ENCODE measurements at places on chromosomes 12 and 14. TPM values are rescaled to one million over a fixed set of nuclear protein-coding genes. Genes with fewer than 3 reads are reported as not detected.

The FAM181A gene
- not detected for total RNA-seq

The XPOT gene
- total RNA-seq = 145 TPM

The HIP1R gene
- total RNA-seq = 19.9 TPM

The DPPA3 gene
- total RNA-seq = 2.8 TPM

The NFE2 gene
- 1.3 TPM for total RNA-seq

The PIK3C2G gene
- not detected for total RNA-seq

The FOXG1 gene
- total RNA-seq = 0.12 TPM

The STAC3 gene
- total RNA-seq = 3.0 TPM

The EXOC3L4 gene
- not detected for total RNA-seq

DNA sequence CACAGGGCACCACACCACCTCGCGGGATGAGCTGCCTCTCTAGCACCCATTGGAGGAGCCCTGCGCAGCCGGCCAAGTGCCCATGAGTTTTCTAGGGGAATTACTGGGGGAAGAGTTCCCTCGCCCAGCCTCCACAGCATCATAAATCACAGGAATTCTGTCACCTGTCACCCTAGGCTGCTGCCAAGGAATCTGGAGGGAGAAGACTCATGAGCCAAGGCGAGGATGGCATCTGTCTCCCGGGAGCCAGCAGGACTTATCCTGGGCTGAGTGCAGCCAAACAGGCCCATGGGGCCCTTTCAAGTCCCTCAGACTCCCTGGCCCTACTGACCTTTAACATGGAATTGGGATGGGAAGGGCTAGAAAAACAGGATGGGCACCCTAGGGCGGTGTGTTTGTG is 7.8 kb upstream of the OTUB2 start:
- H3K36me3 ChIP-seq = no peaks in the 10 kb centered on the region
- H3K27me3 ChIP-seq = no peaks in the 10 kb centered on the region
- no peak overlapping the region for H3K4me3 ChIP-seq
- no peak overlapping the region for H3K27ac ChIP-seq

DNA sequence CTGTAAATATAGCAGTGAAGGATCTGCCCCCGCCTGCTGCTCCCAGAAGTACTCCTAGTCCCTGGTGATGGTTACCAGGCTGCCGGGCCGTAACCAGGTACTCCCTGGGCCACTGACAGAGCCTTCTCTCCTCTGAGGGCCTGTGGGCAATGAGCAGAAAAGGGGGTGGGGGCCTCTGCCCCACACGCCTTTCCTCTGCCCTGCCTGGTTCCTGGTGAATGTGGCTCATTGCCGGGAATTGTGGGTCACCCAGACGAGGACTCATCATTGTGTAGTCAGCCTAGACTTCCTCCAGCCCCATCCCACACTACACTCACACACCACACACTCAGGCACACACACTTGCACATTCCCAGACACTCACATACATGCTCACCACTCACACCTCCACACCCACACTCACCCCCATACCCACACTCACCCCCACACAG is 35.7 kb upstream of the ACTN1 start:
- H3K27ac ChIP-seq = no peak overlapping the region
- H3K4me1 ChIP-seq = peaks cover 33% of the 10 kb centered on the region
- H3K36me3 ChIP-seq = no peaks in the 10 kb centered on the region
- H3K4me3 ChIP-seq = no peak overlapping the region
- DNase-seq = no peak
- no peaks in the 10 kb centered on the region for H3K27me3 ChIP-seq

- DNase-seq = no peak
- 0 out of 2 replicates have a peak, but pooled peaks cover under 1% of the 10 kb centered on the region for H3K36me3 ChIP-seq
- no peak overlapping the region for H3K4me3 ChIP-seq
- H3K4me1 ChIP-seq = peaks cover 8% of the 10 kb centered on the region
- no peak overlapping the region for H3K27ac ChIP-seq
- no peaks in the 10 kb centered on the region for H3K27me3 ChIP-seq
Measured at GRCh38 chr14:94361682-94362081, 26.7 kb downstream of the SERPINA1 start.

- no peak overlapping the region for H3K27ac ChIP-seq
- no peaks in the 10 kb centered on the region for H3K36me3 ChIP-seq
- H3K27me3 ChIP-seq = no peaks in the 10 kb centered on the region
- no peak overlapping the region for H3K4me3 ChIP-seq
Measured at GRCh38 chr14:69247676-69248440, 12.1 kb upstream of the GALNT16 start.

DNA sequence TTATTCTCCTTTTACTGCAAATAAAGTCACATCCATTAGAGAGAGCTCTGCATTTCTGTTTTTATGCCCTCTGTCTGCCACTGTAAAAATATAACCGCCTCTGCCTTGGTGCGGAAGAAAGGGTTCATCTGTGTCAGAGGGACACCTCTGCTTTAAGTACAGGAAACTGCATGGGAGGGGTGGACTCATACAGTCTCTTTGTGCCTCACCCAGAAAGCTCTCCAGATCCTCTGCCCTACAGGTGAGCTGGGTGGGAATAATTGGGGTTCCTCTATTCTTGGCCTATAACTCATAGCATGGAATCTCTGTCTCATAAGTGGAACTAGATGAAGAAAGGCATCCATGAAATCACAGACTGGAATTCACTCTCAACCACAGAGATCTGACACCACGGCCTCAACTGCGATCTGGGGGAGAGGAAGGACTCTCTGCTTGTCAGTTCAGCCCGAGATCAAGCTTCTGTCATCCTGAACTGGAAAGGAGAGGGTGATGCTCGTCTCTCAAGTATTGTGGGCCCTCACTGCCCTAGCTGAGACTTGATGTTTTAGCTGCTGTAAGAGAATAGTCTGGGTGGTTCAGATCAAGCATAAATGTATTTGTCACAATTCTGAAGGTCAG is 702.3 kb downstream of the TMEM121 start:
- peaks cover 7% of the 10 kb centered on the region for H3K36me3 ChIP-seq
- H3K4me1 ChIP-seq = no peaks in the 10 kb centered on the region
- DNase-seq = no peak
- H3K27me3 ChIP-seq = no peaks in the 10 kb centered on the region
- H3K4me3 ChIP-seq = no peak overlapping the region

- peaks cover 10% of the 10 kb centered on the region for H3K27me3 ChIP-seq
- no peak overlapping the region for H3K27ac ChIP-seq
- DNase-seq = no peak
- H3K4me1 ChIP-seq = peaks cover 21% of the 10 kb centered on the region
Measured at GRCh38 chr14:102525219-102525928, 15.8 kb upstream of the ANKRD9 start.

GRCh38 chr12:75959060-75959459 is 72.5 kb downstream of the PHLDA1 start:
- H3K27ac ChIP-seq = peak overlapping the region; percentile 91
- H3K27me3 ChIP-seq = no peaks in the 10 kb centered on the region
- 0 out of 2 replicates have a peak overlapping the region, but pooled peaks have one; percentile 2 for H3K4me3 ChIP-seq
- peaks cover 34% of the 10 kb centered on the region for H3K4me1 ChIP-seq
- peak; percentile 87 for DNase-seq

- H3K4me1 ChIP-seq = no peaks in the 10 kb centered on the region
- no peak overlapping the region for H3K27ac ChIP-seq
- H3K4me3 ChIP-seq = no peak overlapping the region
- peak; percentile 26 for DNase-seq
- H3K27me3 ChIP-seq = no peaks in the 10 kb centered on the region
Measured at GRCh38 chr14:45364565-45365156, 111.7 kb upstream of the MIS18BP1 start.

DNA sequence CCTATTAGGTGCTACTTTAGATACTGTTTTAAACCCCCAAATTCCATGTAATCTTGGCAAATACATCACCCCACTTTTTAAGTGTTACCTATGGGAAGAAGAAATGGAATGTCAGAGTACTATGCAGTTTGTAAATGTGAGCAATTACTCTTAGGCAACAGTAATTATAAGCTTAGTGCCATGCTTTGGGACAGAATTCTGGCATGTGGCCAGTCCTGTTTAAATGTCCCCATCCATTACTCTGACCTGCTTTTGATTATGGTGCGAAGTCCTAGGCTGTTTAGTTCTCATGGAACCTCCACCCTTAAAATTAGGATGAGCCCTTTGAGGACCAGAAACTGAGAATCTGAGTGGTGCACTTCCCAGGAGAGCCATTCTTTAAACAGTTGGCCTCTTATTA is 321.4 kb upstream of the RGS6 start:
- H3K27me3 ChIP-seq = no peaks in the 10 kb centered on the region
- H3K4me3 ChIP-seq = no peak overlapping the region
- no peak overlapping the region for H3K27ac ChIP-seq
- H3K4me1 ChIP-seq = peaks cover 15% of the 10 kb centered on the region
- no peak for DNase-seq

GRCh38 chr12:57148469-57149244 is 1.2 kb upstream of the LRP1-AS start:
- no peak overlapping the region for H3K4me3 ChIP-seq
- no peaks in the 10 kb centered on the region for H3K4me1 ChIP-seq
- H3K36me3 ChIP-seq = peaks cover 11% of the 10 kb centered on the region
- peak overlapping the region; percentile 59 for H3K27ac ChIP-seq
- H3K27me3 ChIP-seq = no peaks in the 10 kb centered on the region
- no peak for DNase-seq

- no peaks in the 10 kb centered on the region for H3K36me3 ChIP-seq
- H3K27ac ChIP-seq = no peak overlapping the region
- no peaks in the 10 kb centered on the region for H3K4me1 ChIP-seq
- no peak overlapping the region for H3K4me3 ChIP-seq
- no peaks in the 10 kb centered on the region for H3K27me3 ChIP-seq
Measured at GRCh38 chr12:52630599-52631200, 12.3 kb upstream of the KRT73 start.

GRCh38 chr12:67483871-67484554 is 164.5 kb upstream of the DYRK2 start:
- H3K27ac ChIP-seq = no peak overlapping the region
- H3K4me3 ChIP-seq = no peak overlapping the region
- no peaks in the 10 kb centered on the region for H3K4me1 ChIP-seq
- H3K27me3 ChIP-seq = no peaks in the 10 kb centered on the region
- DNase-seq = no peak

DNA sequence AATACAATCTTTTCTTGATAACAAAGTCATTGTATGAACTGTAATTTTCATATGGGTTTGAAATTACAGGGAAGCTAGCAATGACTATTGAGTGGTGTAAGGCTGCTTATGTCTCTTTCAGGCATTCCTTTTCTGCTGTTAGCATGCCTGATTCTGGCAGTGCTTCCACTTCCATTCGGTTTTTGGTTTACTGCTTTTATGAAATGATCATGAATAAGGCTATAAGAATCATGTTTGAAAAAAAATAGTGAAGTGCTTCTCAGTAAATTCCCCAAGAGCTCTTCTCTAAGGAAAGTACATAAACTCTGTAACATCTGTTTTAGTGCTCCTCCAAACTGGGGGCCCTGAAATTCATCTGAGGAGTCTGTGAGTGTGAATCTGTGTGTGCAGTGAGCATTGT is 434.0 kb upstream of the RGS6 start:
- H3K27me3 ChIP-seq = no peaks in the 10 kb centered on the region
- no peak overlapping the region for H3K4me3 ChIP-seq
- no peak overlapping the region for H3K27ac ChIP-seq
- no peaks in the 10 kb centered on the region for H3K36me3 ChIP-seq
- DNase-seq = no peak
- peaks cover 4% of the 10 kb centered on the region for H3K4me1 ChIP-seq

GRCh38 chr12:76308866-76309265 is 39.3 kb downstream of the BBS10 start:
- H3K36me3 ChIP-seq = no peaks in the 10 kb centered on the region
- DNase-seq = no peak
- H3K4me3 ChIP-seq = no peak overlapping the region
- H3K4me1 ChIP-seq = peaks cover 8% of the 10 kb centered on the region
- no peaks in the 10 kb centered on the region for H3K27me3 ChIP-seq
- no peak overlapping the region for H3K27ac ChIP-seq

DNA sequence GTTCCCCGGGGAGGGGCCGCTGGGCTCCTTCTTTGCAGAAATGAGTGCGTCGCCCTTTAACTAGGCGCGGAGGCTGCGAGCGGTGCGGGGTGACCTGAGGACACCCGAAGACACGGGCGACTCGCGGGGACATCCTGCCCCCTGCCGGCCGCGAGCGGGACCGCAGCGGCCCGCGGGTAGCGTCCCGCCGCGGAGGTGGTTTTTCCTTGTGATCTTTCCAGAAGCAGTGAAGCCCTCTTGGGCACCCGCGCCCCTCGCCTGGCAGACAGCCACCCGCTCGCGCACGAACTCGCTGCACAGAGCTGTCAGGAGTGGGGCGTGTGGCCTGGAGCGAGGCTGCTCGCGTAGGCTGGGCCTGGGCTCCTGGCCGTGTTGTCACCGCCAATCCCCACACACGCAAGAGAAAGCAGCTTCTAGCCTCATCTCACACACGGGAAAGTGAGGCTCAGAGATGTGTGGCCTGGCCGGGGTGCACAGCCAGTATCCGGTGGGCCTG is 67.2 kb downstream of the DIO3 start:
- H3K4me3 ChIP-seq = 0 out of 2 replicates have a peak overlapping the region, but pooled peaks have one; percentile 39
- peak; percentile 79 for DNase-seq
- peaks cover 13% of the 10 kb centered on the region for H3K27me3 ChIP-seq
- no peaks in the 10 kb centered on the region for H3K36me3 ChIP-seq

GRCh38 chr14:34093883-34094282 is 143.0 kb upstream of the EGLN3 start:
- no peak overlapping the region for H3K4me3 ChIP-seq
- no peak overlapping the region for H3K27ac ChIP-seq

DNA sequence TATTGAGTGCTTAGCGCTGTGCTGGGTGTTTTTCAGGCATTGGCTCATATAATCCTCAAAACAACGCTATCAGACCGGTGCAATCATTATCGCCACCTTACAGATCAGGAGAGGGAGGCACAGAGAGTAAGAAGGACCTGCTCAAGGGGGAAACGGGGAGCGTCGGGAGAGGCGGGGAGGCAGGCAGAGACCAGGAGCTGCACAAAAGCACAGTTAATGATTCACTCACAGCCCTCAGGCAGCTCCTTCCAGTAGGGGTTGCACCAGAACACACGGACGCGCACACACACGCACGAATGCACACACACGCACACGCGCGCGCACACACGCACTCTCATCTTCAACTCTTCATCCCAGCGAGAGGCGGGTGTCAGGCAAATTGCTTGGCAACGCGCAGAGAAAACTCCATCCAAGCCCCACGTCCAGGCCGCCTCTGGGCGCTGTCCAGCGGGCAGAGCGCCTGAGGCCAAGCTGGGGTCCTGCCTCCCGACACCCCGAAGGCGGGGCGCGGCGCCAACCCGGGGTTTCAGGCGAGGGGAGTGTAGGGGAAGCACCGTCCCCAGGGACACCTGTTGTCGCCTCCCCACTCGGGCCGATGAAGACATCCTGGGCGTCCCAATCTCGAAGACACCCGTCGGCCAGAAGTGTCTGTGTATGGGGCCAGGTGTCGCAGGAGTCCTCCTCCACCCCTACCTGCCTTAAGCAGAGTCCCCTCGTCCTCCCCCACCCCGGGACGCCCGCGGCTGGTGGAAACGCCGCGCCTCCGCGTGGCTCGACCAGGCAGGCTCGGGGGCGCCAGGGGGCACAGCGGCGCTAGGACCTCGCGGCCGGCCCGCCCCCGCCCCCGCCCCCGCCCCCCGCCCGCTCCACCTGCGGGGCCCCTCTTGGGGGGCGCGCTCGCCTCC is 35.5 kb upstream of the STON2 start:
- H3K27ac ChIP-seq = no peak overlapping the region
- H3K36me3 ChIP-seq = no peaks in the 10 kb centered on the region
- DNase-seq = peak; percentile 79

All from GM23338 (cell line).